ENCODE measurements at places on chromosomes 7 and 10.

DNA sequence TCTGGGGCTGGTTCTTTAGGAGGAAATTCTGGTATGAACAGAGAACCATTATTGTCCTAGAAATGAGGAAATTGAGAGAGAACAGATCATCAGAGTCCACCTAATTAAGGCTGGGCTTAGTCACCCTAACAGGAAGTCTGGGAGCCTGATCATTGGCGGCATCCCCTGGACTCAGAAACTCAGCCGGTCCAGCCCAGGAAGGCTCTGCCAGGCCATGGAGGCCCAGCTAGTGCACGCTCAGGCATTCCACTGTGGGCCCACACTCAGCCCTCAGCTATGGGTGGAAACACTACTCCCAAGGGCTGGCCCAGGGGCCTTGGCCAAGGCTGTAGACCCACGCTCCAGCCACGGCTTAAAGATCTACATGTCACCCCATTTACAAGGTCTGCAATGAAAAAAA lies 109.2 kb downstream of the PTPN20 start:
- no peak for DNase-seq

- no peak for DNase-seq
Measured at GRCh38 chr7:18993933-18994668, 123.3 kb downstream of the TWIST1 start.

- DNase-seq, result no peak
Measured at GRCh38 chr7:25953859-25954258, 198.1 kb upstream of the NFE2L3 start.

DNA sequence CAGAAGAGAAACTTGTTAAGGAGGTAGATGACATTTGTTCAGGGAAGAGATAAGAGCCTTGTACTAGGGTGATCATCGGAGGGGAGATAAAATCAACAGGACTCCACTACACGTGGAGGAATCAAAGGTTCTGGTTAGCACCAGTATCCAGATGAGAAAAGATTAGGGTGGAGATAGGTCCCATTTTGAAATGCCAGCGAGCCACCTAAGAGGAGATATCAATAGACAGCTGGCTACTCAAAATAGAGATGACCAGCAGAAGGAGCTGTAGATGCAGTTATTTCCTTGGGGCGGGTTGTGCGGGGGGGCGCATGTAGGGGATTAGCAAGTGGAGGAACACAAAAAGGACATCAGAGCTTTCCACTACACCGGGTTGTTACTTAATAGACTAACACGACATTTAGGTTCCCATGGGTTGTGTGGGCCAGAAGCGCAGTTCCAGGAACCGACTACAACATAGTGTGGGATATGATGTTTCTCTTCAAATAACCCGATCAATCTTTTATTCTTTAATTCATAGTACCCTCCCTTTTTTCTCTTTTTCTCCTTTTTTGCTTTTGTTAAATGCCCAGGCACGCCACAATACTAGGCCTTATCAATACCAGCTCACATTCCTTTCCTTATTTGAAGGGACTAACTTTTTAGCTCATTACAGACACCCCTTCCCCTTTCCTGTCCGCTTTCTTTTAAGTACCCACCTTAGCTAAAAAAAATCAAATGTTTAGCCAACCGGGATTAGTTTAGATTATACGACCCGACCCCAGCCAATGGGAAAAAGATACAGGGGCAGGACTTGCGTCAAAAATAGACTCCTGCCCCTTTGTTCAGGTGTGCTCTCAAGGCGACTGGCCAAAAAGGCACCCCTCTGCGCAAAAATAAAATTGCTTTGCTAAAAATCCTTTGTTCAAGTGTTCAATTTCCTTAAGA lies 2.0 kb upstream of the KIF11 start:
- peak; percentile 32 for DNase-seq

DNA sequence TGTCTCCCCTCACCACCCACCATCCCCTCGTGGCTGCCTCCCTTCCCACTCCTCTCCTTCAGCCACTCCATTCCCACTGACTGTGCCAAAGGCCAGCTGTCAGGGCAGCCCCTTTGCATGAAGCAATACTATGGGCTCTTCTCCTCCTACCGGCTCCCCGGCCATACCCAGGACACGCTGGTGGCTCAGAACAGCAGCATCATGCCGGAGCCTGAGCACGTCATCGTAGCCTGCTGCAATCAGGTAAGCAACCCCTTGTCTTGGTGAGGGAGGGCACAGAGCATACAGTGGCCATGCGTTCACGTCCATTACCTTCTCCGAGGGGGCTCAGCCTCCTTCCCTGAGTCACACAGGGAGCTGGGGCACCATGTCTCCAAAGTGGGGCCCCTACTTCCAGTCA lies 11.6 kb downstream of the CHAT start:
- no peak for DNase-seq

GRCh38 chr7:123637203-123637602 lies 18.5 kb upstream of the LMOD2 start:
- no peak for DNase-seq

GRCh38 chr7:102451371-102452054 lies 13.2 kb downstream of the ALKBH4 start:
- no peak for DNase-seq

DNA sequence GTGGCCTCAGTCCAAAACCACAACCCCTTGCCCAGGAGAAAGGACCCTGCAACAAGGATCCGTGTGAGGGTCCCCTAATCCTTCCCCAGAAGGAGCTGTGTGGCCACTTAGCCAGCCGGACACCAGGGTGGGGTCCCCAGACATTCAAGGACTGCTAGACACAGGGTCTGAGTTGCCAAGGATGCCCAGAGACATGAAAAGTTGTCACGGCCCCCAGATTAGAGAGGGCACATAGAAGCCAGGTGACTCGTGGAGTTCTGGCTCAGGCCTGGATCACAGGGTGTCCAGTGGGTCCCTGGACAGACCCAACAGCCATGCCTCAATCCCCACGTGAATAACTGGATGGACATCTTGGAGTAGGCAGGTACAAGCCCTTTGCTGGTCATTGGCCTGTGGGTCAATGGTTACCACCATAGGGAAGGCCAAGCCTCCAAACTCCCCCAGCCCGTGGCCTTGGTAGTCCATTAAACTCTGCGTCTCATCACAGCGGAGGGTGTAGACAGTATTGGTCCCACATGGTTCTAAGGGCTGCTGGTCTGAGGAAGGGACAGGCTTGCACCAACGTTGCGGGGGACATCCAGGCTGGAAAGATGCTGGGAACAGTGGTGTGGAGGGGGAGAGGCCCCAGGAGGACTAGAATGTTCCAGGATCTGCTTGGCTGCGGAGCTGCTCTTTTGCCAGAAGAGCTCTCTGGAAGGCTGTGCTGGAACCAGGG lies 205.9 kb upstream of the PPP2R2D start:
- no peak for DNase-seq

- DNase-seq, result no peak
Measured at GRCh38 chr10:28952523-28952922, 275.2 kb downstream of the BAMBI start.

GRCh38 chr10:67934336-67934735 lies 49.9 kb downstream of the SIRT1 start:
- no peak for DNase-seq

GRCh38 chr7:139896831-139897230 lies 67.8 kb downstream of the TBXAS1 start:
- no peak for DNase-seq

DNA sequence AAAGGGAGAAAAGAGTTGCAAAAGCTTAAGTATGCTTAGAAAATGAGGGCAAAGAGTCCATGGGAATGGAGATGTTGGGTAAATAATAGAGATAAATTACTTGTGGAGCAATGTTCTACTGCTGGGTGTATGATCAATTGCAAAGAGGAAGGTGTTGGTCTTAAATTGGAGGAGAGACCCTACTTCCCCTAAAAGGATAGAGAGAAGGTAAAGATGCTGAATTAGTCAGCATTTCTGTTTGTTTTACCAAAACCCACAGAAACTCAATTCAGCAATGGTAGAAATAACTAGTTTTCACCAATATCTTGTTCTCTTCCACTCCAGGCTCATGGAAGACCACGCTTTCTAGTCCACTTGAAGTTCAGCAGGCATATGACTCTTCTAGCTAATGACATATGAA lies 32.1 kb downstream of the ASB4 start:
- DNase-seq, result no peak

GRCh38 chr10:47449979-47450378 lies 33.9 kb downstream of the ANXA8 start:
- DNase-seq, result no peak

GRCh38 chr10:82625512-82626189 lies 750.7 kb downstream of the NRG3 start:
- no peak for DNase-seq

- DNase-seq, result no peak
Measured at GRCh38 chr7:154684666-154685563, 318.0 kb downstream of the PAXIP1 start.

DNA sequence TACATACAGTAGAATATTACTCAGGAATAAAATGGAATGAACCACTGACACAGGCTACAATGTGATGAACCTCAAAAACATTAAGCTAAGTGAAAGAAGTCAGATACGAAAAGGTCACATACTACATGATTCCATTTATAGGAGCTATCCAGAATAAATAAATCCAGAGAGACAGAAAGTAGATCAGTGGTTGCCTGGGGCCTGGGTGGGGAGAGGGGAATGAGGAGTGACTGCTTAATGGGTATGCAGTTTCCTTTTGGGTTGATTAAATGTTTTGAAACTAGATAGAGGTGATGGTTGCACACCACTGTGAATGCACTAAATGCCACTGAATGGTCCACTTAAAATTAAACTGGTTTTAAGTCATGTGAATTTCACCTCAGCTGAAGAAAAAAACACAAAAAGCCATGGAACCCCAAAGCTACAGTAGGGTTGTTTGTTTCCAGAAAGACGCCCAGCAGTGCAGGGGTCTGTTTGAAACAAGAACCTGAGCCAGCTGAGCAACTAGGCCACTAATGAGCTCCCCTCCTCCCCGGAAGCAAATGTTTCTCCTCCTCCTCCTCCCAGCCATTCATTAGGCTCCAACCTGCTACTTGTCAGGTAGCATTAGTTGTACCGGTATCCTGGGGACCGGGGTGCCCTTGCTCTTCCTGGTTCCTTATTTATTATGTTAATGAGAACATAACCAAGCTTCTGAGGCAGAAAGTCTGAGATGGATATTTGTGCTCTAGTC lies 168.4 kb downstream of the EVX1 start:
- DNase-seq, result no peak

DNA sequence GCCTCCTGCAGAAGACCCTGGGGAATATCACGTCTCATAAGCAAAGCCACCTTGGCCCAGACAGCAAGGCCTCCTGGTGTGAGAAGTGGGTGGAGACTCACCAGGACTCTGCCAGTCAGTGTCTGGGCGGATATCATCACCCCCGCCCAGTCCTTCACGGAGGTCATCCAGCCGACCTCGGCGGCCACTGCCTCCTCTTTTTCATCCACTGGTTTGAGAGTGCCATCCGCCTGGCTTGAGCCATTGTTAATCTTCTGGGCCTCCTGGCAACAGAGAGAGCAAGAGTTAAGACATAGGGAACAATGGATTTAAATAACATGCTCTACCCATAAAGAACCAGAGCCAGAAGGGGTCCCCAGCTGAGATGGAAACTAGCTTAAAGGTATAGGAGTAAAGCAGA lies 233.8 kb downstream of the KCNMA1 start:
- no peak for DNase-seq

DNA sequence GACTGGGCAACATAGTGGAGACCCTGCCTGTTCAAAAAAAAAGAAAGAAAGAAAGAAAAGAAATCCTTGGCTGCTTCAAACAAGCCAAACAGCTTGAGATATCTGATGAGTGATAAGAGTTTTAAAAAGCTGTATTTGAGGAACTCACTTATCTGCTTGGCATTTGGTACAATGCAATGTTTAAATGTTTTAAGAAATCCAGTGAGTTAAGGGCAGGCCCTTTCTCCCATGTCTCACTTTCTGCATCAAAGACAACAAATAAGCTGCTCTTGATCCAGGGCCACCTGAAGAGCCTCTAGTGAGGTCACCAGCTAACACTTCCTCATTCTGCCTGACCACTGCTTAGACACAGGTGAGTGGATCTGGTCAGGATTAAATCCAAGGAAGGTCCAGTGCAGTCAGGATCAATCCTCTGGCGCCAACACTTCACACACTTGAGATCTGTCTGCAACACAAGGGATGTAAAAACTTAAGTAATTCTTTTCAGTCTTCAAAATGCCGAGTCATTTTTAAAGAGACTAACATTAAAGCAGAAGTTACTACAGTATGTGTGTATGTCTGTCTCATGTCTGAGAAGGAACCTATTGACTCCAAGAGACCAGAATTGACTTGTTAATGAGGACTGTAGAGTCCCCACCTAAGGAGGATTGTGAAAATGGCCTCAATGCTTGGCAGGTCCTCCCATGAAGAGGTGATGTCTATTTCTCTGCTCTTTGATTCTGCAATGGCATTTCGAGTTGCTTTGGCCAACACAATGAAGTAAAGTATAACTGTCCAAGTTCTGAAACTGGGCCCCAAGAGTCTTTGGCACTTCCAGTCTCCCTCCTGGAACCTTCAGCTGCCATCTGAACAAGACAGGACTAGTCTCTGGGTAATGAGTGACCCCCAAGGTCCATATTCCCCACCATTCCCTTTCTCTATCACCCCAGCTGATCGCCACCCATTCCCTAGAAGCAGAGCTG lies 43.1 kb downstream of the CREB3L2 start:
- no peak for DNase-seq

- DNase-seq, result no peak
Measured at GRCh38 chr7:158004123-158004490, 583.5 kb downstream of the PTPRN2 start.

- DNase-seq, result peak; percentile 97
Measured at GRCh38 chr10:21292763-21293517, 232.5 kb downstream of the SKIDA1 start.

DNA sequence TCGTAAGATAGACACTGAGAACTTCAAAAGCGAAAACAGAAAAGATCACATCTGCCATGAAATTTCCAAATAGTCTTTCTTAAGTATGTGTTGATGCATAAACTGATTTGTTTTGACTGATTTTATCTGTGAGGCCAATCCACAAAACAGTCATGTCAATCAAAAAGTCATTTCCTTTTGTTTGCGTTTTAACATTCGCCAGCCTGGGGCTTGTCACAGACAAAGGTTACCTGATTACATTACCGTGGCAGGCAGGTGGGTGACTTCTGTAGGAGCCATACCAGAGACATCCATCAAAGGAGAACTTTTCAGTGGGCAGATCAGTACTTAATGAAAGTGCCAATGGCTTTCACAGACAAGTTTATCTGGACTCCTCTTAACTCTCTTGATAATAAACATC lies 45.5 kb upstream of the BET1 start:
- DNase-seq, result no peak

DNA sequence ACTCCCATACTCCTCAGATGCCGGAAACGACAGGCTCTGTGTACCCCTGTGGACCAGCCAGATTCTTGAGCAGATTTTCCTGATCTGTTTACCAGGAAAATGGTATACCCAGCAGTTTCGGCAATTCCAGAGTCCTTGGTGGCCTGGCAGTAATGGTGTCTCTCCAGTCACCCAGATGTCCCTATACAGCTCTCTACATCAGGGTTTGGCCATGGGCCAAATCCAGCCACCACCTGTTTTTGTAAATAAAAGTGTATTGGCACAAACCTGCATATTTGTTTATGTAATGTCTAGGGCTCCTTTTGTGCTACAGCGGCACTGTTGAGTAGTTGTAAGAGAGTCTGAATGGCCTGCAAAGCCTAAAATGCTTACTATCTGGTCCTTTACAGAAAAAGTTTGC lies 491.3 kb downstream of the RPS24 start:
- DNase-seq, result no peak

- DNase-seq, result no peak
Measured at GRCh38 chr10:71582019-71582418, 137.6 kb downstream of the C10orf105 start.

Data from SW480 (cell line).